Activated T-cell treated with anti-CD3 and anti-CD28 coated beads, Interleukin-2, amount 50 U/mL, for 72 hours (primary cell): ENCODE measurements at places on chromosomes 1 and 21. TPM values are rescaled to one million over a fixed set of nuclear protein-coding genes. Genes with fewer than 3 reads are reported as not detected.

GRCh38 chr1:222970711-222971110, 155.9 kb downstream of the DISP1 start:
- DNase-seq, result no peak

DNA sequence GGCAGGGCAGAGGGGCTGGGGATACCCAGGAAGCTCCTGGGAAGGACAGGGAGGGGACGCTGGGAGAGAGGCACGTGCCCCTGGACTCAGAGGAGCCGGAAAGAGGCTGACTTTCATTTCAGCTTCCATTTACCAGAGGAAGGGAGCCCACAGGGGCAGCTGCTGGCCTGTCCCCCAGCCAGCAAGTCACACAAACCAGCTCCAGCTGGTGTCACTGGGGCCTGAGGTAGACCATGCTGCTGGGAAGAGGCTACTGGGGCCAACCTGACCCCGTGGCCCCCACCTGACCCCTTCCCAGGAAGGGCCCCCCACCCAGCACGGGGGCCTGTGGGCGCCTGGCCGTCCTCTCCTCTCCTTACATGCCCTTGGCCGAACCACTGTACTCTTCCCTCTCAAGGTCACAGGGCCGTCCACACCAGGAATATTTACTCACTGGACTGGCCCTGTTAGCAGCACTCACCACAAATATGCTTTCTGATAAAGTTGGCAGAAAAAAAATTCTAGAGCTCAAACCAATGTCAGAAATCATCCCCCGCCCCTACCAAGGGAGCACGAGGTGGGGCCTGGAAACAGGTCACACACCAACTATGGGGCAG, 110.5 kb downstream of the CASZ1 start:
- DNase-seq, result no peak

DNA sequence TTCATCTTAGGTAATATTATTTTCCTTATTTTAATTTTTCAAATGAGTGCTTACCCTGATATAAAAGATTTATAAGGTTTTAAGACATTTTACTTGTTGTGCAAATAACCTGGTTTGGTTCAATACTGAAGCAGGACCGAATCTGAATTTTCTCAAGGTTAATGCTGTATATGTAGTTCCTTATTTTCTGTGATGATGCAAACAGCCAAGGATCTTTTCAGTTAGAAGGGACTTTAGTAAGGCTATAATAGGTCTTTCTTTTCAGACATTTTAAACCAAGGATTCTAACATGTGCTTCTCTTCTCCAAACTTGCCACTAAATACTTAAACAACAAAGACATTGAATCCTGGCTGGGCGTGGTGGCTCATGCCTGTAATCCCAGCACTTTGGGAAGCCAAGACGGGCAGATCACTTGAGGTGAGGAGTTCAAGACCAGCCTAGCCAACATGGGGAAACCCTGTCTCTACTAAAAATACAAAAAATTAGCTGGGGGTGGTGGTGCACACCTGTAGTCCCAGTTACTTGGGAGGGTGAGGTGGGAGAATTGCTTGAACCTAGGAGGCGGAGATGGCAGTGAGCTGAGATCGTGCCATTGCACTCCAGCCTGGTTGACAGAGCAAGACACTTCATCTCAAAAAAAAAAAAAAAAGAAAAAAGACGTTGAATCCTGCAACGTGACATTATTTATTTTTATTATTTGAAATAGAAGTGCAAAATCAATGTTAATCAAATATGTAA, 3.2 kb upstream of the ARPC5 start:
- no peak for DNase-seq

GRCh38 chr1:171664976-171665375, 12.5 kb upstream of the MYOC start:
- no peak for DNase-seq

- DNase-seq, result no peak
Observed at GRCh38 chr1:229508823-229509337, 739 bp upstream of the NUP133 start.

UBE2J2 gene
- total RNA-seq, result 77.8 TPM

C8B gene
- total RNA-seq, result not detected

NHLH2 gene
- not detected for total RNA-seq

SLAMF7 gene
- 68.3 TPM for total RNA-seq
